Activated CD8-positive, alpha-beta T cell treated with anti-CD3 and anti-CD28 coated beads, Interleukin-2, amount 10 ng/mL, durations not matched to agents 7 days and 5 days (primary cell): ENCODE measurements at places on chromosomes 12 and 14.
A peak's percentile ranks its signal among the peaks of the same experiment; 100 is the strongest.

GRCh38 chr14:24863968-24864684 lies 185.8 kb downstream of the STXBP6 start:
- no peak for DNase-seq

- DNase-seq: no peak
Measured at GRCh38 chr12:132477703-132478432, 12.1 kb upstream of the FBRSL1 start.

GRCh38 chr12:52037248-52037861 lies 13.9 kb upstream of the NR4A1 start:
- DNase-seq: no peak

- no peak for DNase-seq
Measured at GRCh38 chr12:77130193-77130592, 64.8 kb upstream of the E2F7 start.

GRCh38 chr14:104119119-104119487 lies 19.3 kb upstream of the KIF26A start:
- DNase-seq: no peak

- peak; percentile 80 for DNase-seq
Measured at GRCh38 chr14:56002876-56003625, 115.2 kb upstream of the PELI2 start.

GRCh38 chr12:123934016-123934620 lies 38.5 kb downstream of the CCDC92 start:
- no peak for DNase-seq

- peak; percentile 70 for DNase-seq
Measured at GRCh38 chr12:25052196-25052913, 103.5 kb upstream of the BCAT1 start.

- no peak for DNase-seq
Measured at GRCh38 chr14:52380294-52380693, 66.2 kb downstream of the PTGER2 start.

GRCh38 chr12:109645194-109645593 lies 68.4 kb upstream of the FAM222A start:
- DNase-seq: no peak

DNA sequence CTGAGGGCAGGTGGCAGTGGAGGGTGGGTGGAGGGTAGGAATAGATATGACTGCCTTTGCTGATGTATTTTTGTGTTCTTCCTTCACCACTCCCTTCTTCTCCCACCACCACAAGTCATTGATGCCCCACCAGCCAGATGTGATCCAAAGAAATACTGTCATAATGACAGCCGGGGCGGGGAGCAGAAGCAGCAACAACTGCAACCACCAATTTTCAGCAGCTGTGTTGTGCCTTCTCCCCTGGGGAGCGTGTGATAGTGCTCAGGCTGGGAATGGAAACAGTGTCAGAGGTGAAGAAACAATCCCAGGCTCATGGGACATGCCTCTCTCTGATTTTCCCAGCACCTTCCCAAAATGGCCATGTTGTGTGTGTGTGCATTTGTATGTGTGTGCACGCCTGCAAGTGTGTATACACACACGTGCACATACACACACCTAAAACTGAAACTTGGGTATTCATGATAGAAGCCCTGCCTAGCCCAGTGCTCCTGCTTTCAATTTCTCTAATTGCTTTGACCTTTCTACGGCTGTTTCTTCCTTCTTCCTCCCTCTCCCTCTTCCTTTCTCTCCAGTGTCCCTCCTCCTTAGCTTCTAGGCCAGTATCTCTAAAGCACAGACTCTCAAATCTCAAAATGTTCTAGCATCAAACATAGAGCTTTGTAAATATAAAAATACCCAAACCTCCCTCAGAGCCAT lies 299.2 kb upstream of the FKBP4 start:
- DNase-seq: no peak

DNA sequence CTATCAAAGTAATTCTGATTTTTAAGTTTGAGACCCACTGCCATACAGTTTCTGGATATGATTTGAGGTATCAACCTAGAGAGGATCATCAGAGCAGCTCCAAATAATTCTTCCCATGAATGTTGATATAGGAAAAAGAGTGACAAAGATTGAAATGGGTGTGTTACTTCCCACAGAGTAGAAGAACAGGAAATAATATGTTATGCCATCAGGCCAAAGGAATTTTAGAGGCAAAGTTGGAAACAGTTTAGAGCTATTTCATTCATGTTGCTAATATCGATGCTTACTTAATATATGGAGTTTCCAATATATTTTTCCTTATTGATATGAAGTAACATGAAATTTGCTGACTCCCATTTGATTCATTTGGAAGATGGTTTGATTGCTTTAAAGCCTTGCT lies 8.9 kb upstream of the MSRB3 start:
- no peak for DNase-seq

DNA sequence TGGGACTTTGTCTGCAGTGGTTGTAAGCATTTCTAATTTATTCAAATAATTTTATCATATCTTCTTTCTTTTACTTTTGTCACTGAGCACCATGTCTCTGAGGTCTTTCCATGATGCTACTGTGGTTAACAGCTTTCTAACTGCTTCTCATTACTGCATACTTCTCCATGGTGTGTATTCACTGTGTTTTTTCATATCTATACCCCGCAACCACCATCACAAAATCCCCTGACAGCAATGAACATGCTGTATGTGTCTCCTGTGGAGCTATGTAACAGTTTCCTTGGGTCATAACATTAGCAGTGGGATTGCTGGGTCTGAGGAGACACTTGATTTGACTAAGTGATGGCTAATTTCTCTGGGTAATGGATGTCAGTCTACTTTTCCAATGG lies 29.2 kb upstream of the CHST11 start:
- DNase-seq: no peak

DNA sequence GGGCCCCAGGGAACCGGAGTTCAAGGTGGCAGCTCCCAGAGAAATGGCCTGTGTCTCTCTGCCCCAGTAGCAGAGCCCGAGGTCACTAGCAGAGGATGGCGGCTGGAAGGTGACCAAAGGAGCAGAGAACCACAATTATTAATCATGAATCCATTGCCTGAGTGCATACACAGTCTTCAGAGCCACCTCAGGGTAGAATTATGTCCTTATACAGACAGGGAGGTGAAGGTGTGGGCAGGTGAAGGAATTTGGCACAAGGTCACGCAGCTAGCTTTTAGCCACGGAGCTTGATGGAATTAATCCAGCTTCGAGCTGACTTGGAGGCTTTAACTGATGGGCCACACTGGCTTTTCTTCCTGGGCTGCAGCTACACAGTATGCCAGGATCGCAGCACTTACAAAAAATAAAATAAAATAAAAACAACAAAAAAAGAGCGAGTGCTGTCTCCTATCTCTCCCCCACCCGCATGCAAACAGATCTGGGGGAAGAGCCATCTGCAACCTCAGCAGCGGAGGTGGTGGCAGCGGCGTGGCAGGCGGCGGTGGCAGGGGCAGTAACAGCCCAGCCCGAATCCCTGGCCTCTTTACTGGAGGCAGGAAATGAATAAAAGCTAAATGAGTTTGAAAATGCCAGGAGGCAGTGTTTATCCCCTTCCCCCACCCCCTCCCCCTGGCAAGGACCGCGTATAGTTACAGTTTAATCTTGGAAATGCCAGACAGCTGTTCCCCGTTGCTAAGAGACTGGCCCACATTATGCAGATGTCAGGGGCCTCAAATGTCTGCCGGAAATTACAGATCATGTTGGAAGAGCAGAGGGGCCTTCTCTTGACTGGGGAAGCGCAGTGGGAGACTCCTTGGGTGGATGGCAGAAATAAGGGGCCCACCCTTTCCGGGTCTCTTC lies 93.5 kb downstream of the LRRC74A start:
- DNase-seq: peak; percentile 48

- DNase-seq: no peak
Measured at GRCh38 chr12:59973515-59973914, 377.7 kb downstream of the SLC16A7 start.

GRCh38 chr12:14995583-14996425 lies 23.0 kb downstream of the PDE6H start:
- DNase-seq: no peak

GRCh38 chr12:132123970-132124765 lies 20.0 kb downstream of the DDX51 start:
- DNase-seq: no peak

- no peak for DNase-seq
Measured at GRCh38 chr14:31243860-31244259, 36.3 kb upstream of the HECTD1 start.

- DNase-seq: no peak
Measured at GRCh38 chr12:123398550-123399254, 14.8 kb downstream of the KMT5A start.

DNA sequence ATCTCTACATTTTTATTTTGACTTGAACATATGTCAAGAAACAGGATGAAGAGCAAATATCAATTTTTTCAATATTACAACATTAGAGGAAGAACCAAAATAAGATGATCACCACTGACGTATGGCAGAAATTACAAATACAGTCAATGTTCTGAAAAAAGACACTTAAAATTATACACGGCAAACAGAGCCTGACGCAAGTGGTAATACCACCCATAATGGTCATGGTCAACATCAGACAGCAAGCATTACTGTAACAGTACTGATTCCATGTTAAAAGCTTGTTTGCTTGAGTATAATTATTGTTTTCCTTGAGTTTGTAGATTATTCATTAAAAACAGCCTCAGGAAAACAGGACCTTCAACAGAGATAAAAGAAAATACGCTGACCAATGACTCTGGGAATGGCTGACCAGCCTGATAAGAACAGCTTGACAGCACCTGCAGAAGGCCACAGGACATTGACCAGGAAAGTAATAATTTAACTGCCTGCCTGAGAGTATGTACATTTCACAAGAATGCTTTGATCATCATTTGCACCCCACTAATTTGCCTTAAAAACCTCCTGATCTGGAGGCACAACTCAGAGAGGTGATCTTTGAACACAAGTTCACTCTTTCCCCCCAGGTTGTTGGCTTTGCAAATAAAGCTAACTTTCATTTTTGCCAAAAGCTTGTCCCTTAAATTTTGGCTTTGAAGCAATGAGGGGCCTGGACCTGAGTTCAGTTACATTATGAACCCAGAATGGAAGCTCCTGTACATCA lies 187.3 kb downstream of the IPO8 start:
- no peak for DNase-seq

- no peak for DNase-seq
Measured at GRCh38 chr12:95271465-95271864, 53.9 kb downstream of the VEZT start.

- no peak for DNase-seq
Measured at GRCh38 chr14:103280278-103280928, 53.6 kb upstream of the EIF5 start.

DNA sequence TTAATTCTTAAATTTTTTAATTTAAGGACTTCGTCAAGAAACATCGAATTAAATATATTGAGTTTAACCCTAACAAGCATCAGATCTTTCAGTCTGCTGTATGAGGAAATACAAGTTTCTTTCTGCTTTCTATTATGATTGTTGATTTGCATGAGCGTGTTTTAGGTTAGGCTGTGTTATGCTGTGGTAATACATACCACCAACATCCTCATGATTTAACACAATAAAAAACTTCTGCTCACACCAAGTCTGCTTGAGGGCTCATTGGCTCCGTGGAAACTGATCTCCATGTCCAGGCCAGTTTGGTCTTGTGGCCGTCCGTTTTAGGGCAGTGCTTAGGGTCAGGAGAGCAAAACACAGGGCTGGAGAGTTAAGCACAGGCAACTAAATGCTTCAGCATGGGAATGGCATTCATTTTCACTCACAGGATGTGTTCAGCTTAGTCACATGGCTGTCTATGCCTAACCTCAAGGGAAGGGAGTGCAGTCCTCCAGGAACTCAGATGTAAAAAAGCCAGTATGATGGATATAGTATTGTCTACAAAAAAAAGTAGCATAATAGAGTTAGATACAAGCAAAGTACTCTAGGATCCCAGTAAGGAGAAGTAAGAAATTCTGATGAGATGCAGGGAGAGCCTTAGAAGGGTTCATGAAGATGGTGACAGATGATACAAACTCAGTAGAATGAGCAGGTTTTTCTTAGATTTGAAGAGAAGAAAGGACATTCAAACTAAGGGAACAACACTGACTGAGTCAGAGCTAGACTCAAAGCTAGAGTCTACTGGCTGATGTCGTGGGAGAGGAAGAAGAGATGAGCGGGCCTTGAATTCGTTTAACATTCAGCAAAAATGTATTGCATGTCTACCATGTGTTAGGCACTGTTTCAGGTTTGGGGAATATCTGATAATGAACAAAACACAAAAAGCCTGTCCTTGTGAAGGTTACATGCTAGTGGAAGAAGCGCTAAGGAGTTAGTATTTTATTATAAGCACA lies 16.3 kb downstream of the MARK3 start:
- peak; percentile 36 for DNase-seq

GRCh38 chr14:44286201-44286600 lies 220.9 kb downstream of the FSCB start:
- DNase-seq: no peak

- no peak for DNase-seq
Measured at GRCh38 chr12:38664661-38665269, 240.6 kb downstream of the CPNE8 start.

- DNase-seq: no peak
Measured at GRCh38 chr12:82414926-82415325, 56.6 kb downstream of the METTL25 start.

DNA sequence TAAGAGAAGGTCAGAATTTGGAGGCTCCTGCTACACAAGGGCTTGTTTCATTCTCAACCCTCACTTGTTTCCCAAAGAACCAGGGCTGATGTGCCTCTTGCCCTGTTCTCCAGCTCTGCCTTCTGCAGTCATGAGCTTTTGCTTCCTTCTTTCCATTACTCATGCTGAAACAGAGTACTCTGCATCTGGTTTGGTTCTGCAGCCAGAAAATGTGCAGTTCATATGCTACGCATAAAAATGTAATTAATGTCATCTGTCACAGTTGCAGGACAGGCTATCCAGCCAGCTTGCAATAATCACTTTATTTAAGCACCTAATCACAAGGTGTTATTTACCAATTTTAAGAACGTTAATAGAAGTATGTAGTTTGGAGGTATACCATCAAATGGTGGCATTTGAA lies 150.2 kb downstream of the SRGAP1 start:
- no peak for DNase-seq

DNA sequence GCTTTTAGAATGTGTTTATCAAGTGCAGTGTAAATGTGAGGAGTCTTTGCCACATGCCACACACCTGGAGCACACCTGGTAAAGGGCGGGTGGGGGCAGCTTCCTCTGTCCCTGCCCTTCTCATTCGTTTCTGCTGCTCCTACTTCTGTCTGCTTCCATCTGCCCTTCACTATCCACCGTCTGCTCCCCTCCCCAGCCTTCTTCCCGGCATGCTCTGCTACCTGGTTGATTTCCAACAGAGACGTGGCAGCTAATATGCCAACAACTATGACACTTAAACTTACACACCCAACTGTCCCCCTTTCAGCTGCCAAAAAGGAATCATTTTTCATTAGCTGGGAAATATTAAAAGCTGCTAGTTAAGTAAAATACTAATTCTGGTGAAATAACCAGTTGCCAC lies 9.1 kb upstream of the CARMIL3 start:
- no peak for DNase-seq
